ENCODE measurements at places on chromosomes 5 and 9.

DNA sequence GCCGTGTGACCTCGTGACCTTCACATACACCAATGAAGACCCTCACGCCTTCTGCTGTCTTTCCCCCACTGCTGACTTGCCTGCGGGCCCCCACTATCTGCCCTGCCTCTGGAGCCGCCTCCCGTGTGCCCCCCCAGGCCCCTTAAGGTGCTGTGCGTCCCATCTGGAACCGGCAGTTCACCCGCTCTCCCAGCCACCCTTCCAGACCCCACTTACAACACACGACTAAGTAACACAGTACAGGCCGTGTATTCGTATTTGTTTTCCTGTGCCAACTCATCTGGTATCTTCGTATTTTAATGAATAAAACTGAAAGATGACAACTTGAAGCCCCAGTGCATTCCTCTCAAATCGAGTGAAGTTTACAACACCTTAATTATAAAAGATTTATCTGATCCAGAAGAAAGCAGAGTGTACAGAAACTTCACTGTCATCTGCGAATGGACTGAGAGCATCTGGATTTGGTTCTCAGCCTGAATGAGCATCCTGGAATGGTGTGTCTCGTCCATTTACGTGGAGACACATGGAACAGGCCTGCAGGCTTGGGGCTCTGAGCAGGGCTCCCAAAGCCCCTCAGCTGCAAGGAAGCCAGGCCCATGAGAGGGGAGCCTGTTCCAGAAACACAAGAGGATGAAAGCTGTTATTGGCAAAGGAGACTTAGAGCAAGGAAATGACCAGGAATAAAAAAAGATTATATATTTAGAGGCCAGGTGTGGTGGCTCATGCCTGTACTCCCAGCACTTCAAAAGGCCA, 21.9 kb upstream of the TERT start:
- DNase-seq: no peak

DNA sequence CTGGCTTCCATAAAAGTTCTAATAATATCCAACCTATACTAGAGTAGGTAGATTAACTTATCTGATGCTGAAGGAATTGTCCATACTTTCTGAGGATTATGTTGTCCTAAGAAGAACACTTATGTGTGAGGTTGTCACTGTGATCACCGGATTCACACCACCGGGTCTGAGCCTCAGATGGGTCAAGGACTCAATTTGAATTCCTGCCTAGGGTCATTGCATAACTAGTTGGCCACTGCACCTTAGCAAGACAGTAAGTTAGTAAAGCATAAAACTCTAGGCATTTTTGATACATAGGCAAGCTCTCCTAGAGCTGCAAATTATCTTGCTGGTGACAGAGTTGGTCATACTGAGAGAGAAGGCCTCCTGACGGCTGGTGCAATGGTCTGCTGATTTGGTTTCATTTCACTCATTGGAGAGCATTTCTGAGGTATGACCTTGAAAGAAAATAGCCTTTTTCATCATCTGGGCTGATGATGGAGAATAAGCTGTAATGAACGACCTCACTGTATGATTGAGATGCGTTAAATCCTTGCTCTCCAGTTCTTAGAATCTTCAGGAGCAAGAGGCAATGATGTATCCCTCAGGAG, 72.0 kb upstream of the CKMT2 start:
- no peak for DNase-seq

DNA sequence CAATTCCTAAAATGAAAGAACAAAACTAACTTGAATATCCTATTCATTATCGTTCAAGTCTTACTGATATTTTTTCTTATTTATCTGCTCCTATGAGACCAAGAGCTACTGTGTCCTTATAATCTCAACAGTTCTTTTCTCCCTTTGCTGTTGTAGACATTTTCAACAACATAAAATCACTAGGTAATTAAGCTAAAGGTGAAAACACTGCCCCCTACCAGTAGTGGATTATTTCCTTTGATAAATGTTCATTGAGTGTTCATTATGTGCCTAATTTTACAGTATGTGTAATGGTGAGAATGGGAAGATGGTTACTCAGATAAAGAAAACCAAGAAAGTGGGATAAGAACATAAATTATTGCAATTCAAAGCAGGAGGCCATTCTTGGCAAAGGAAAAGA, 41.4 kb upstream of the PAPPA start:
- no peak for DNase-seq

DNA sequence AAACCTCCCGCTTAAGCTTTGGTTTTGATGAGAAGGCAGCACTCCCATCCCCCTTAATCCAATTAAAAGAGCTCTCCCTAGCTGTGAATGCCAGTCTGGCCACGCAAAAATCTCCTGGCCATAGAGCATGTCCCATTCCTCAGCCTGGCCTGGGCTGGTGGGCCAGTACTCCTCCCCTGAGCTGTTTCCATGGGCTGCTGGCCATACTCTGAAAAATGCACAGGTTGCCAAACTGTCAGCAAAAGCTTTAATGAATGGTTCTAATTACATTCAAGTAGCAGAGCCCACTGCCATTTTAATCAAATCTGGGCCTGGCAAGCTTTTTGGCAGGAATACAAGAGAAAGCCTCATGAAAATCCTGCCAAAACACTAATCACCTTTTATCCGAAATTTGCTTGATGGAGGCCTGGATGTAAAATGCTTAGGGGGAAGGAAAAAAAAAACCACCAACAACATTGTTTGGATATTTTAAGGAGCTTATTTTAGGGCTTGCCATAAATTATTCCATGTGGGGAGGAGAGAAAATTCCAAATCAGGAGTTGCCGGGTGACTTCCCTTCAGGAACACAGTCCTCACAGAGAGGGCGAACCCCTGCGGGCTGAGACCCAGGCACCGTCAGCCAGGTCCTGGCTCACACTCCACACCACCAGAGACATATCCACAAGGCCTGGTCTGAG, 243.3 kb downstream of the SEC61B start:
- no peak for DNase-seq

DNA sequence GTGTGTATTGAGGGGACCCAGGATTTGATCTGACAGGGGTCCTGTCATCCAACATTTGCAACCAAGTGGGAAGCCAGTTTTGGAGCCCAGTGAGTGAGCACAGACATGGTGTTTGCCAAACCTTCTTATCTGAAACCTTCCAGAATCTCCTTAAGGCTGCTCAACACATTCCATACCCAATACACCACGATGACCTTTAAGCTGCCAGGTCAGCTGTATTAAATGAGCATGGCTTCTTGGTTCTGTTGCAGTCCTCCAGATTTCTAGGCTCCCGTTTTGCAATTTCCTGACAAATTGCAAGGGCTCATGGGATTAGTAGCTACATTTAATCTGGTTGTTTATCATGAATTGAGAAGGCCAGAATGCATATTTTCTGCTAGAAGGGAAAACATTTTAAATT, 124.2 kb upstream of the ATP10B start:
- no peak for DNase-seq

DNA sequence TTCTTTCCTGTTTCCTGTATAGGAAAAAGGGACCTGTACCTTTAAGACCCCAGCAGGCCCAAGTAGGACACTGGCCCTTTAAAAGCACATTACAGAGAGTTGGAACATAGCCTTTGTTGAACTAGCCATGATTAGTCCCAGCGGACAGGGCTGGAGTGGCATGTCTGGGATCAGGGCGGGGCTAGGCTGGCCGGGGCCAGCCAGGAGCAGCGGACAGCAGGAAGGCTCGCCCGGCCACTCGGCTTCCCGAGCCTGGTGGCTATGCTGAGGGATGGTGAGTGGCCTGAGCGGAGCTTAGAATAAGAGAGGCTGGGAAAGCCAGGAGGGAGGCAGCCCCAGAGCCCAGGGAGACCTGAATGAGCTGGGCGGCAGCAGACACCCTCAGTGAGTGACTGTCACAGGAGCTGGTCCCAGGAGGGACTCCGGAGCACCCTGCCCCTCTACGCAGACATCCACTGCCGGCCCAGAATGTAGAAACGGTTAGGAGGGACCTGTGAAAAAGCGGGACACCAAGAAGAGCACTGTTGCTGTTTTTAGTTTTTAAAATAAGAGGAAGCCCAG, 92.1 kb downstream of the DAB2IP start:
- peak; percentile 92 for DNase-seq

GRCh38 chr5:95134326-95134725, 150.6 kb downstream of the MCTP1 start:
- DNase-seq: no peak

GRCh38 chr9:109619310-109619709, 121.2 kb upstream of the PTPN3 start:
- DNase-seq: no peak

GRCh38 chr9:83992901-83993300, 12.3 kb downstream of the RMI1 start:
- no peak for DNase-seq

DNA sequence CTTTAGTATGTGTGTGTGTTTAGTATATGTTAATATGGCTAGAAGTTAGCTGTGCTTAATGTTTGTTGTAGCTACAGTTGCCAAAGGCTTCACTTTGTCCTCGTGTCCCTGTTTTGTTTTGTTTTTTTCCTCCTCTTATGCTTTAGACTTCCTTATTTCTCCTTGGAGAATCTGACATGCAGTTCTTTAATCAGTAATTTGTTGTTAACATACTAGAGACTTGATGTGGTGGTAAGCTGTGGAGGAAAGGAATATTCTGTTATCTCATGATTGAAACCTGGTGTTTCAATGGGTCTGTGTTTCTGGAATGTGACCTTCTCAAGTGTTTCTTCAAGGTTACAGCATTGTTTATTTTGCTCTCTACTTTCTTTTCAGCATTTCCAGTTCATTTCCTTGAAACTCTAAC, 515.6 kb upstream of the ST8SIA4 start:
- DNase-seq: no peak

DNA sequence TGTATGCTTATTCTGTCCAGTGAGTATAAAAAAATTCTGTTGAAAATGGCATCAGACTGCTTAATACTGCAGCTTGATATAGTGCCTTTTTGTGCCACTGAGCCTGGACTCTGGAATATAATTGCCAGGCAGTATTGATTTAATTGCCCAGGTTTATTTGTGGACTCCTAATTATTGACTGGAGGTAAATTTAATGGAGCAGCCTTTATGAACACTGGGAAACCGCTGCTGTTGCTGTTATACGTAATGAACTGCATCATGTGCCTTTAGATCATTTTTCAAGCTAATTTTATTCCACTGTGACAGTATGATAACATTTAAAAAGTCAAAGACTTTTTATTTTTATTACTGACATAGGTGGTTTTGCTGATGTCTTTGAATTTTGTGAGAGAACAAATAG, 90.2 kb upstream of the SH3GL2 start:
- no peak for DNase-seq

DNA sequence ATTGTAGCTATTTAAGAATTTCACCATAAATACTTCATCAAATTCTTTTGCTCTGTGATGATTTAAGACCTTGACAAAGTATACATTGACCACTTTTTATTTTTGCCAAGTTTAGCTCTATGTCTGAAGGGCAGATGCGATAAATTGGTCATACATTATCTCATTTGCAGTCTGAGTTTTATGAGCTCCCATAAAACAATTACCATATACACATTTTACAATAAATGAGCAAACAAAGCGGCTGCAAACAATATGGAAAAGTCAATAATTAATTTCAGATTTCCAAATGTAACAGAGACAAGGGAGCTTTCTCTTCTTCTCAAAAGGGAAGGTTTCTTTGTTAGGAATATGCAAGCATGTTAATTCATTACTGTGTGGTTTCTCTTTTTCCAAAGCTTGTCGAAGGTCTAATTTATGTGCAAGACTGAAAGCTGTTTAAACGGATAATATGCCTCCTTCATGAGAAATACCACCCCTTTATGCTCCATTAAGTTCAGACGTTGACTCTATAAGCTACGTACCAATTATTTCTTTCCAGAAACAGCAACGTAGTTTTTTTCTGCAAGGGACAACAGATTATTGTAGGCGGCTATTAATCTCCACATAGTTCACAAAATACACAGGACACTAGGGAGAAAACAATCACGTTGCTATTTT, 7.0 kb upstream of the IZUMO3 start:
- DNase-seq: no peak

GRCh38 chr5:50726475-50727148, 60.2 kb downstream of the PARP8 start:
- no peak for DNase-seq

- peak; percentile 76 for DNase-seq
These were observed 19.3 kb downstream of the NREP start for GRCh38 chr5:111737716-111738115.

GRCh38 chr5:4083591-4084337, 488.1 kb downstream of the IRX1 start:
- DNase-seq: no peak

DNA sequence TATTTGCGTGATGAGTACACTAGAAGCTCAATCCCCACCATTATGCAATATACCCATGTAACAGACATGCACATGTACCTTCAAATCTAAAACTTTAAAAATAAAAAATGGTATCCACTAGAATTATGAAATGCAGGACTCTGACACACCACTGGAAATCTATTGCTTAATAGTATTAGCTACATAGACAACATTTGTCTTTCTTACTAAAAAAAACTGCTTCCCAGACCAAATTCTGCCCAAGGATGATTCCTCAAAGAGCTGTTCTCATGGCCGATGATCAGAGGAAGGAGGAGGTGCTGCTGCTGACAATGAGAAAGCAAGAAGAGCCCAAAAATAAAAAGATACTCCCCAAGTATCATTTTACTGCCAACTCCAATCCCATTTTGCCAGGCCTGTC, 67.2 kb downstream of the TTC39B start:
- DNase-seq: no peak

DNA sequence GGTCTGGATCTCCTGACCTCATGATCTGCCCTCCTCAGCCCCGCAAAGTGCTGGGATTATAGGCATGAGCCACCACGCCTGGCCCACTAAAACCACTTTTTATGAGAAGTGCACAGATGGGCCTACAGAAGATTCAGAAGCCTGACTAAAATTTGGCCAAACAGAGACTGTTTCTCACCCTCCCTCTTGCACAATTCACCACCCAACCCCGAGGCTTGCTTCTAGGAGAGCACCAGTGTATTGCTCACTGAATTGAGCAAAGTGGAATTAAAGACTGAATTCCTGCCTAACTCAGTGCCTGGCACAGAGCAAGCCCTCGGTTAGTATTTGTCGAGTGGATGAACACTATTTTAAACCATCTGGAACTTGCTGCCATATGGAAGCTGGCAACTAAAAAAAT, 3.4 kb upstream of the DCTN4 start:
- no peak for DNase-seq

GRCh38 chr5:26945901-26946300, 92.5 kb downstream of the CDH9 start:
- no peak for DNase-seq

- no peak for DNase-seq
These were observed 76.2 kb upstream of the SPIN1 start for GRCh38 chr9:88312045-88312444.

DNA sequence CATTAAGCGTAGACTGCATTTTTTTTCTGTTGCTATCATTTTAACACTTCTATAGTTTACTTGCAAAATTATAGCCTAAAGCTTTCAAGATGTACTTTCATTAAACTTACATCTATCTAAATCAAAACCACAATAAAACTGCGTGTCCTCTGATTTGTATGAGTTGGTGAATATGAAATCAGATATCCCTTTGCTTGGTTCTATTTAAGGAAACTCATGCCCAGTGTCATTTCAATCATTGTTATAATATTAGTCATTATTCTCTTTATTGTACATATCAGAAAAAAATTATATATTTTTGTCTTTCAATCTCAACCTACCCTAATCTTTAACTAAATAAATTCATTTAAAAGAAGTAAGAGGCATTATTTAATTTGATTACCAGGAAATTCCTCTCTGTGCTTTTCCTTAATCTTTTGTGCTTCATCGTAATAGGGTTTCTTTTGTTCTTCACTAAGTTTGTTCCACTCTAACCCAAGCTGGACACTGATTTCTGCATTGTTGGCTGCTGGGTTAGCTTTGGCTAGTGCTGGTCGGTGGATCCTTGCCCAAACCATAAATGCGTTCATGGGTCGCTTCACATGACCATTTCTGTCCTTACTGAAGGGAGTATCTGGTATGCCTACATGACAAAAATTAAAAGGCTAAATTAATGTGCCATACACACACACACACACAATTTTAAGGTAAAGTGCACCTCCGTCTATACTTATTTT, 3.8 kb downstream of the SOX30 start:
- no peak for DNase-seq
